ENCODE measurements at places on chromosomes 2 and 18.

DNA sequence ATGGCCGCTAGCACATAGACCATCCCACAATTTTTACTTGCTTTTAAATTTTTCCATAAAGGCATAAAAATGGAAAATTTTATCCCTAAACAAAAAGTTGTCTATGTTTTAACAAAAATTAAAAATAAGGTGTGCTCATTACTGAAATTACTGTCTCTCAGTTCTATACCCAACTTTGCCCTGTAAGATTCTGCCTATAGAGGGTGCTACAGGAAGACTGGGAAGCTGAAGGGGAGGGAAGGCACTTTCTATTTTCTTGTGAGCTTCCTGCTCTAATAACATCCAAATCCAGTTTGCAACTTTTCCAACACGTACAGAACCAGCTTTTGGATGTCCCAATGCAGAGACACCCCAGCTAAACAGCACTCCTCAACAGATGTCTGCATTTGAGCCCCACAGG, 666.9 kb downstream of the PLCL1 start:
- DNase-seq: no peak
- H3K36me3 ChIP-seq: no peaks in the 10 kb centered on the region
- H3K27me3 ChIP-seq: no peaks in the 10 kb centered on the region
- no peak overlapping the region for H3K27ac ChIP-seq

DNA sequence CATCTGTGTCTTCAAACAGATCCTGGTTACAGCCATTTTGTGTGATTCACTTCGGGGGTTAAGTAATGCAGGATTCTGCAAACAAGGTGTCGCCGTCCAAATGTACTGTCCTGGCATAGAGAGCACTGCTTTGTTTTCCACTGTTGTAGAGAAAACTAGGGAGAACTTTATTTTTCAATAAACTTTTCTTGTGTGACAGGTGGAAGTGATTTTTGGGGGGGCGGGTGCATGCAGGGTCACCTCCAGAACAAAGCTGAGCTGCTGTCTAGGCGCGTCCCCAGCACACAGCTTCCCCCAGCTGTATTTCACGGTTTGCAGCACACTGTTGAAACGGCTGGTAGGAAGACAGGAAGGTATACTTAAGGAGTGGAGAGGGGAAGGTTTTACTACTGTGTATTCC, 200.6 kb downstream of the MGAT5 start:
- no peak for DNase-seq
- H3K27ac ChIP-seq: no peak overlapping the region
- H3K4me3 ChIP-seq: no peak overlapping the region
- H3K36me3 ChIP-seq: no peaks in the 10 kb centered on the region
- no peaks in the 10 kb centered on the region for H3K27me3 ChIP-seq

GRCh38 chr2:95018861-95019550, 6.5 kb upstream of the MAL start:
- H3K36me3 ChIP-seq: no peaks in the 10 kb centered on the region
- no peak overlapping the region for H3K4me3 ChIP-seq
- peaks cover 29% of the 10 kb centered on the region for H3K4me1 ChIP-seq
- no peak overlapping the region for H3K27ac ChIP-seq
- no peak for DNase-seq

- no peak for DNase-seq
- no peak overlapping the region for H3K27ac ChIP-seq
- H3K36me3 ChIP-seq: peaks cover 6% of the 10 kb centered on the region
- H3K4me3 ChIP-seq: no peak overlapping the region
- peaks cover 8% of the 10 kb centered on the region for H3K27me3 ChIP-seq
- H3K4me1 ChIP-seq: peaks cover 15% of the 10 kb centered on the region
These were observed 15.3 kb downstream of the SP9 start for GRCh38 chr2:174350018-174350417.

GRCh38 chr2:106147159-106147558, 46.9 kb downstream of the UXS1 start:
- no peak for DNase-seq
- H3K36me3 ChIP-seq: peaks cover 37% of the 10 kb centered on the region
- no peak overlapping the region for H3K27ac ChIP-seq
- peaks cover 16% of the 10 kb centered on the region for H3K4me1 ChIP-seq
- no peak overlapping the region for H3K4me3 ChIP-seq
- no peaks in the 10 kb centered on the region for H3K27me3 ChIP-seq

Measured in WTC11 (cell line).